Smooth muscle cell of trachea (primary cell): ENCODE measurements at places on chromosomes 13 and 19. TPM values are rescaled to one million over a fixed set of nuclear protein-coding genes. Genes with fewer than 3 reads are reported as not detected.

Gene DZIP1
- total RNA-seq = 50.0 and 52.7 TPM in 2 replicates

Gene CDC42EP5
- 28.1 and 51.9 TPM in 2 replicates for total RNA-seq

Gene LILRB3
- not detected in 2 replicates for total RNA-seq

Gene SIGLEC10
- not detected in 2 replicates for total RNA-seq

Gene ITPKC
- 21.2 and 25.1 TPM in 2 replicates for total RNA-seq

Gene CEACAM8
- not detected in 2 replicates for total RNA-seq

Gene MAST3
- 3.8 and 6.0 TPM in 2 replicates for total RNA-seq

Gene CCNA1
- 0.83 and 3.5 TPM in 2 replicates for total RNA-seq

Gene LGI4
- total RNA-seq = 0.29 and 1.7 TPM in 2 replicates
